ENCODE measurements at places on chromosomes 7 and 10.

GRCh38 chr10:116385994-116386809 lies 41.4 kb upstream of the PNLIPRP3 start:
- no peak for DNase-seq

- no peak for DNase-seq
These were observed 3.8 kb upstream of the ANTXRL start for GRCh38 chr10:46282842-46283574.

DNA sequence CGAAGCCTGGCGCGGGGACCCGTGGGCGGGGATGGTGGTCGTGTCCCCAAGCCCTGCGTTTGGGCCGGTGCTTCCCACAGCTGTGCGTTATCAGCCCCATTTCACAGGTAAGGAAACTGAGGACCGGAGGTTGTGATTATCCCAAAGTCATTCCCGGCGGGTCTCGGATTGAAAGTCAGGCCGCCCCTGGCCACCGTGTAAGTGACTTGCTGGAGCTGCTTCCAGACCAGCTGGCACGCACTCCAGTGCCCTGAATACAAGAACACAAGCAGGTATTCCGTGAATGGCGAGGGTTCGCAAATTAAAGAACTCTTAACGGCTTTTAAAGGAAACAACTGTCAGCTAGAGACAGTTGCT lies 675 bp upstream of the ATE1 start:
- no peak for DNase-seq

DNA sequence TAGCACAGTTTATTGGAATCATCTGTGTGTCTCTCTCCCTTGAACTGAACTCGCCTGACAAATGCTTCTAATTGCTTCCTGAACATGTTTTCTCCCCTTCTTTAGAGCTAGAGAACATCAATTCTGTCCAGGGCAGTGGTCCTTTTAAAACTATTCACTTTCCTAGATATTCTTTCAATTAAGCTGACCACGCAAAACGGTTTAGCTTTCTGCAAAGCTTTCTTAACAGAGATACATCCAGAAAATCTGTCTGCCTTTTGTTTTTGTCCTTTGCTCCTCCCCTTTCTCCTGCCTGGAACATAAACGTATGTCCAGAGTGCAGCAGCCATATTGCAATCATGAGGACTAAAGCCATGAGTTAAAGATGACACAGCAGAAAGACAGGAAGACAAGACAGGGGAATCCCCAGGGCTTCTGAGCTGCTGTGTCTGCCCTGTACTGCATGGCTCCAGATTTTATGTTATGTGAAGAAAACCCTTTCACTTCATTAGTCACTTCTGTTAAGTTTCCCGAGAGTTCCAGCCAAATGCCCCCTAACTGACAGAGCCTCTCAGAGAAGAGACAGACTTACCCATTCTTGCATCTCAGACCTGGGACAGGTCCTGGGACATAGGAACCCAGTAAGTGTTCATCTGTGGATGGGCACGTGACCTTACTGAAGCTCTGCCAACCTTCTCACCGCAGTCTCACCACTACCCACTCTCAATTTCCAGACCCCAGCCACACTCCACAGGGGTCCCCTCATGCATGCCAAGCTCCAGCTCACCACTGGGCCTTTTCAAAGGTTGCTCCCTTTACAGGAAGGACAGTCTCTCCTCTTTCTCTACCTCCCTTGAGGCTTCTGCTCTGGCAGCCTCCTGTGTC lies 35.0 kb upstream of the CPXM2 start:
- DNase-seq = no peak

GRCh38 chr7:103577059-103577458 lies 131.1 kb upstream of the SLC26A5 start:
- DNase-seq = no peak

- no peak for DNase-seq
These were observed 279.2 kb downstream of the CXCL12 start for GRCh38 chr10:44105696-44106095.

DNA sequence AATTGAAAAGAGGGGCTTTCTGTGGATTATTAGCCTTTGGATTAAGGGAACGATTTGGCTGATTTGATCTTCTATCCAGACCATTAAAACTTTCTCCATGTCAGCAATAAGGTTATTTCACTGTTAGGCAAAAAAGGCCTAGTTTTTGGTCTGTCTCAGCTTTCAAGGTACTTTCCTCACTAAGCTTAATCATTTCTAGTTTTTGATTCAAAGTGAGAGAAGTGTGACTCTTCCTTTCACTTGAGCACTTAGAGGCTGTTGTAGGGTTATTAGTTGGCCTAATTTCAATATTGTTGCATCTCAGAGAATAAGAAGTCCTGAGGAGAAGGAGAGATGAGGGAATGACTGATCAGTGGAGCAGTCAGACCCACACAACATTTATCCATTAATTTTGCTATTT lies 596.0 kb upstream of the TPK1 start:
- DNase-seq = no peak

GRCh38 chr7:148720472-148720871 lies 21.8 kb downstream of the CUL1 start:
- DNase-seq = no peak

- no peak for DNase-seq
These were observed 77.1 kb downstream of the GSAP start for GRCh38 chr7:77338883-77339629.

GRCh38 chr7:102425639-102426267 lies 7.6 kb upstream of the ORAI2 start:
- DNase-seq = no peak

- DNase-seq = no peak
These were observed 59.8 kb downstream of the GRID1 start for GRCh38 chr10:86306628-86307278.

GRCh38 chr10:13091801-13092200 lies 8.2 kb upstream of the OPTN start:
- no peak for DNase-seq

GRCh38 chr10:127046975-127047877 lies 142.0 kb downstream of the DOCK1 start:
- DNase-seq = no peak

DNA sequence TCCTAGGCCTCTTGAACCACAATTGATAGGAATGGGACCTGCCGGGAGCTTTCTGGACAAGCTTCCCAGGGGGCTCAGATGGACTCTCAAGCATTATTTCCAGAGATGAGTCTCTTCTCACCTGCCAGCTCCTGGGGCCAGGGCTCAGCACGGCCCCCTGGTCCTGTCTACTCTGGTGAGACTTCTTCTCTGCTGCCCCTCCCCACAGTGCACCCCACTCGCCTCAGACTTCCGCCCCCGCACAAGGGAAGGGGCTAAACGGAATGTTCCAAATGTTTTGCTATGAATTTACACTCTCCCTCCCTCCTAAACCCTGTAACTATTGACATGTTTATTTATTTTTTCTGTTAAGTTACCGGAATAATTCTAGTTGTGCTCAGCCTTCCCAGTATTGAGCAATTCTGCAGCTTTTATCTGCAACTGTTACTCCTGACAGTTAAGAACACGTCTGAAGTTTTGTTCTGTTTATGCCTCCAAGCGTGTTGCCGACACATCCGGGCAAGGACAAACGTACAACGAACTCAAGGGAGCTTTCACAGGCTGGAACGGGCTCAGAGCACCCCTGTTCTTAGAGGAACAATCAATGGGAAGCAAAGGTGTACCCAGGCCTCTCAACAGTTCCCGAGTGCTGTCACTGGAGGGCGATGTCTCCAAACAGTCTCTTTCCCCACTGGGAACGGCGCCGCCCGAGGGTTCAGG lies 55.2 kb downstream of the FHIP2A start:
- no peak for DNase-seq

DNA sequence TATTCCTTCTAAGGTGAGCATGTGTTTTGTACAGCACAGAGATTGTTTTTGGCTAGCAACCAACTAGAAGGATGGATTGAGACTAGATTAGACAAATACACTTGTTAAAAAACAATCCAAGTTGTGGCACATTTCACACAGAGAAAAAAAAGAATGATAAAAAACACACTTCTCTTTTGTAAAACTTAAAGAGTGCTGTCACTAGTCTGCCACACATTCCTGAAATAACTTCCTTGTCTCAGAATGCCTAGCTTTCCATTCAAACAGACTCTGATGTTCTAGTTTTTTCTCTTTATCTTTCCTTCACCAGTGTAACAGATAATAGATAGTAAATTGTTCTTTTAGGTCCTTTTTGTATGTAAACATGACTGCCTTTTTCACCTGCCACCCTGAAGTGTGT lies 11.4 kb downstream of the DLD start:
- no peak for DNase-seq

DNA sequence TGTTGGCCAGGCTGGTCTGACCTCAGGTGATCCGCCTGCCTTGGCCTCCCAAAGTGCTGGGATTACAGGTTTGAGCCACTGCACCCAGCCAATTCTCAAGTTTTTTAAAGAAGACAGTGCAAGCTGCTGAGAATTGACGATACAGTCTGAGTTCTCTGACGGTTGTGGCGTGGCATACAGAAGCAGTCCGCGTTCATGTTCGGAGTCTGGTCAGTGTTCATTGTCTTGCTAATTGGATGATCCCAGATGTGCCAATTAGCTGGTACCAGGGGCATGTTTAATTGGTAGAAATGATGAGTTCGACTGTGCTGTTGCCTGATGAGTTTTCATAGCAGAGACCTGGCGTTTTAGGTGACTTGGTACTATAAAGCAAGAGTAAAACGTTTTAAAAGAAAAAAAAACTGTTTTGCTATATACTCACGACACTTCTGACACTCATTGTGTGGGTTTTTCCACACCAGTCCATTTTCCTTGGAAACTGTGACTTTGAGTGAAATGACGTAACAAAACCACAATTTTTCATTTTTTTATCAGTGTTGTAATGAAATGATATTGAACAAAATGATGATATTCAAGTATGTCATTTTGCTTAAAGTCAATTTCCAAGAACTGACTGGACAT lies 32.3 kb downstream of the CAMK1D start:
- DNase-seq = no peak

DNA sequence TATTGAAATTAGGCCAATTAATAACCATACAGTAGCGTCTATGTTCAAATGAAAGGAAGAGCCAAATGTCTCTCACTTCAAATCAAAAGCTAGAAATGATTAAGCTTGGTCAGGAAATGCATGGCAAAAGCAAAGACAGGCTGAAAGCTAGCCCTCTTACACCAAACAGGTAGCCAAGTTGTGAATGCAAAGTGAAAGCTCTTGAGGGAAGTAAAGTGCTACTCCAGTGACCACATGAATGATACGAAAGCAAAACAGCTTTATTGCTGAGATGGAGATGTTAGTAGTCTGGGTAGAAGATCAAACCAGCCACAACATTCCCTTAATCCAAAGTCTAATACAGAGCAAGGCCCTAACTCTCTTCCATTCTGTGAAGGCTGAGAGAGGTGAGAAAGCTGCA lies 123.8 kb downstream of the TEX36 start:
- DNase-seq = peak; percentile 23

DNA sequence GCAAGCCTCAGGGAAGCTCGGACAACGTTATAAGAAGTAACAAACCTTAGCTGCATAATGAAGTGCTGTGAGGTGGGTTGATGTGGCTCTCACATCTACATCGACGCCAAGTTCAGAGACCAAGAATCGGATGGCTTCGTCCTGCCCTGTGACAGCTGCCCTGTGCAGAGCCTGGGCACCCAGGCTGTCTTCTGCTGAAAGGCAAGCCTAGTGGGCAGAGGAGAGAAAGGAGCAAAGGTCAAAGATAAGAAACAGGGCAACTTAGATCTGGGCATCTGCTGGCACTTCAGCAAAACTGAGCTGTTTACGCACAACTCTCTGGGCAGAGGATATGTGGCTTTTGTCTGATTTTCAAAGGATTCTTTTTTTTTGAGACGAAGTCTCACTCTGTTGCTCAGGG lies 6.7 kb downstream of the ANKRD16 start:
- DNase-seq = no peak

Measured in NCI-H187 (cell line).